ENCODE measurements at places on chromosomes 2 and 18.

- DNase-seq, result no peak
Measured at GRCh38 chr2:9734308-9734707, 103.5 kb upstream of the YWHAQ start.

GRCh38 chr2:222978850-222979249 lies 73.1 kb upstream of the KCNE4 start:
- no peak for DNase-seq

DNA sequence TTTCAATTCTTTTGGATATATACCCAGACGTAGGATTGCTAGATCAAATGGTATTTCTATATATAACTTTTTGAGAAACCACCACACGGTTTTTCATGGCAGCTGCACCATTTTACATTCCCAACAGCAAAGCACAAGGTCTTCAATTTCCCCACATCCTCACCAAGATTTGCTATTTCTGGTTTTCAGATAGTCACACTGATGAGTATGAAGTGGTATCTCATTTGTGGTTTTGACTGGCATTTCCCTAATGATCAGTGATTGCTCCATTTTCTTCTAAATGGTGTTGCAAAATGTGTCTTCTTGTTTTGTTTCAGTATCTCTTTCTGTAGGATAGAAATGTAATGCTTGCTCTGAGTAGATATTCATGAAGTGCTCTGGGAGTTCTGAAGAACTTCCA lies 52.0 kb downstream of the ANKRD44 start:
- DNase-seq, result no peak

DNA sequence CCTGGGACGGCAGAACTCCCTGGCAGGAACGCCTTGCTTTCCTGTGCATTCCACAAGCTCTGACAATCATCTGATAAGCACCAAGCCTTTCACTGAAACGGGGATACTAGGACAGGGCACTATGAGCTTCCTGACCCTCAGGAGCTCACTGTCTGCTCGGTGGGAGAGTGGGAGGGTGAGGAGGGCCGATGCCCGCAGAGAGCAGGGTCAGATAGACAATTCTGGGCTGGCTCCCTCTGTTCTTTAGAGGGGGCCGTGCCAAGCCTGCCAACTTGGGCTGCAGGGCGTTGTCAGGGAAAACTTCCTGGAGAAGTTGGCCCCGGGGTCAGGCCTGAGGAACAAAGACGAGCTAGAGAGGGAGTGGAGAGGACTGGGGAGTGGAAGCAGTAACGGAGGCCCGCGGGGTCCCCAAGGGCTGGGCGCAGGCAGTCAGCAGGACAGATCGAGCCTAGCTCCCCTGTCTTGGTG lies 82.0 kb downstream of the CTAGE1 start:
- no peak for DNase-seq

All from effector memory CD4-positive, alpha-beta T cell (primary cell).